ENCODE measurements at places on chromosomes 6 and 20.

DNA sequence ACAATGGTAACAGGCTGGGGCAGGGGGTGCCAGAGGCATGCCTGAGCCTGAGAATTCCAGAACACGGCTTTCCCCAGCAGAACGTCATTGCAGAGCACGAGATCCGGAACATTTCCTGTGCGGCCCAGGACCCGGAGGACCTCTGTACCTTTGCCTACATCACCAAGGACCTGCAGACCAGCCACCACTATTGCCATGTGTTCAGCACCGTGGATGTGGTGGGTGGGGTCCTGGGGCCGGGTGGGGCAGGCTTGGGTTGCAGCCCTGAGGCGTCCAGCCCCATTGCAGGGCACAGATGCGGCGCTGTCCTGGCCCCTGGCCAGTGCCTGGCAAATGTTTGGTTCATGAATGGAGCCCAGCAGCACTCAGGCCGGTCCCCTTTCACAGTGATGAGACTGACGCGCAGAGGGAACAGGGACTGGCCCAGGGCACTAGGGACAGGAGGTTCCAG is 57.1 kb downstream of the TCP11 start:
- no peak for DNase-seq

DNA sequence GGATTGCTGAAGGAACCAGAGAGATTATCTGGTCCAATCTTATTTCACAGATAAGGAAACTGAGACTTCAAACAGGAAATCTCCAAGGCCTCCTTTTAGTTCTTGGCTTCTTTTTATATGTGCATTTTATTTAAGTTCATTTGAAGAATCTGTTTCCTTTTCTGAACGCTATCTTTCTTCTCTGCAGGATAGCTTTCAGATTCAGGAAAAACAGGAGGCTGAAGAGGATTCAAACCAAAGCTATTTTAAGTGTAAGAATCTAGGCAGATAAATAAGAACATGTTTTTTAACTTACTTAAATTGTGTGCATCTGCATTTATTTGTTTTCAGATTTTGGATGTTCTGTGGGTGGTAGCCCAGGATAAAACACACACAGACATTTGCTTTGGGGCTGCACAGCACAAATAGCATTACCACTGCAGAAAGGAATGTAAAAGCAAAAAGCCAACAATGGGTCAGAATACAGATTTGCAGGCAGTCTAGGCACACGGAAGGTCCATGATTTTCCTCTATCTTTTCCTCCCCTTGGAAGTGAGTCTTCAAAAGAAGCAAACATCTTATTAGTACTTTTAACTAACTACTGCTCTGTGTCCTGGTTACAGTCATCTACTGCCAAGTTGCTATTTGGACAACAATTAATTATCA is 188.8 kb upstream of the TBX18 start:
- DNase-seq = no peak

DNA sequence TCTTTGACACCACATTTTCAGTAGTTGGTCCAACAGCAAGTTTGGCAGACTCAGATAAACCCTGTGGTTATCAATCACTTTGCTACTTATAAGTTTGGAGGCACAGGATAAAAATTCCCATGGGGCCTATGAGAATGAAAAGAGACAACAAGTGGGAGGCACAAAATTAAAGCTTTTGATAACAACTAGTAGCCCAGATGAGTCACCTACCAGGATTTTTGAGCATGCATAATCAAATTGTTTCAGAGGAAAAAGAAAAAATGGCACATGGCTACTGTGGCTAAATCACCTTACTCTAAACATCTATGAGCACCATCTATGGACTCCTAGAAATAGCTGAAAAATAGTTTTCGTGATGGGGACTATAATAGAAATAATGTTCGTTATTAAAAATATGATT is 40.8 kb upstream of the BMP5 start:
- no peak for DNase-seq

DNA sequence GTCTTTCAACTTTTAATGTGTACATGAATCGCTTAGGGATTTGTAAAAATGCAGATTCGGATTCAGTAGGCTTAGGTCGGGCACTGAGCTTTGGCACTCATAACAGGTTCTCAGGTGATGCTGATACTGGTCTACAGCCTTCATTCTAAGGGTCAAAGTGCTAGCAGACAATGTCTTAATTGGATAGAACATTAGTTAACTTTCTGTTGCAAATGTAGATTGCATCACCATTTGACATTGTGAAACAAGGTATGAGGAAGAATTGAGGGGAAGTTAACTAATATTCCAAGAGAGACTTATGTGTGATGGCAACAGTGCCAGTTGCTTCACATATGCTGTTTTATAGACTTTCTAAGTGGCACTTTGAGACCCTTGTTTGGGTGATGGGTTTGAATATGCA is 86.9 kb downstream of the MLIP start:
- no peak for DNase-seq

- no peak for DNase-seq
These were observed 137.0 kb downstream of the DST start for GRCh38 chr6:56505512-56506260.

GRCh38 chr6:111664565-111665030 is 58.9 kb upstream of the TRAF3IP2 start:
- no peak for DNase-seq
